Cardiac fibroblast (primary cell): ENCODE measurements at places on chromosomes 11 and 22.

DNA sequence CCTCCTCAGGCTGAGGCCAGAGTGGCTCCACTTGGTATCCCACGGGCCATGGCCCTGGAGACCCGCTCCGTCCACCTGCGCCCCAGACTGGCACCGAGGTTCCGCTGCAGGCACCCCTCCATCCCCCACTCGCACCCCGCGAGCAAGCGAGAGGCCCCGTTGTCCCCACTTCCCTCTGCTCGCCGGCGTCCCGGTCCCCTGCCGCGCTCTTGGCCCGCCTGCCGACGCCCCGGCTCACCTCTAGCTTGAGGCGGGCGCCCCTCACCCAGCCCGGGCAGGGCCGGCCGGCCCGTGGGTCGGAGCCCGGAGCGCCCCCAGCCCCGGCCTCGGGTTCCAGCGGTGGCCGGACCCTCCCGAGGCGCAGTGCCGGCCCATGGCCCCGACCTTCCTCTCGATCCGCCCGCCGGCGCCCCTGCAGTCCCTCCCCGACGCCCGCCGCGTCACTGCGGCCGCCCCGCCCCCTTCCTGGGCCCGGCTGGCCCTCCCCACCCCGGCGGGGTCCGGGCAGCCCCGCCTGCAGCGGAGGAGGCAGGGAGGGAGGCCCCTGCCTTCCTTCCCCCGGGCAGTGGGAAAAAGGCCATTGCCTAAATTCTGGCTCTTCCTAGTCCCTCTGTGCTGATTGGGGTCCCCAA lies at the start of gene PITPNM1:
PITPNM1 (minus strand) TSS at position 414 of the 632 bp plus-strand sequence. CDS start 1,183 bp downstream, outside the sequence.
- DNase-seq, result peak; percentile 70

- DNase-seq, result peak; percentile 66
These were observed at the start of gene CD151 for GRCh38 chr11:832529-833113. Gene CD151, plus strand, starts transcription at chr11:832952. Its CDS starts 3,118 bp downstream, at chr11:836070.

- no peak for DNase-seq
These were observed 131.4 kb upstream of the C11orf58 start for GRCh38 chr11:16606784-16607674.

DNA sequence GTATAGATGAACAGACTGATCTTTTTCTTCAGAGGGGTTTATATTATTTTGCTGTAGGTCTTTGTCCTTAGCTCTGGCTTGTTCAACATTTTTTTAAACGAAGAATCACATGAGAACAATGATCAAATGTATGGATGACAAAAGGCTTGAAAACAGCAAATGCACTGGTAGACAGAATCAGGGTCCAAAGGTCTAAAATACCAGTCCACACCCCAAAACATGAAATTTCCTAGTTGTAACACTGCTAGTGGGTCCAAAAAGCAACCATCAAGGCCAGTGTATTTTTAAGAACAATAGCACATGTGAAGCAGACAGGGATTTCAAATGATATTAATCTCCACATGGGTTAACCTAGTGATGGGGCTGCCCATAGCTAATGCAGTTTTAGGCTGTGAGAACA lies 162.0 kb downstream of the SWAP70 start:
- no peak for DNase-seq

DNA sequence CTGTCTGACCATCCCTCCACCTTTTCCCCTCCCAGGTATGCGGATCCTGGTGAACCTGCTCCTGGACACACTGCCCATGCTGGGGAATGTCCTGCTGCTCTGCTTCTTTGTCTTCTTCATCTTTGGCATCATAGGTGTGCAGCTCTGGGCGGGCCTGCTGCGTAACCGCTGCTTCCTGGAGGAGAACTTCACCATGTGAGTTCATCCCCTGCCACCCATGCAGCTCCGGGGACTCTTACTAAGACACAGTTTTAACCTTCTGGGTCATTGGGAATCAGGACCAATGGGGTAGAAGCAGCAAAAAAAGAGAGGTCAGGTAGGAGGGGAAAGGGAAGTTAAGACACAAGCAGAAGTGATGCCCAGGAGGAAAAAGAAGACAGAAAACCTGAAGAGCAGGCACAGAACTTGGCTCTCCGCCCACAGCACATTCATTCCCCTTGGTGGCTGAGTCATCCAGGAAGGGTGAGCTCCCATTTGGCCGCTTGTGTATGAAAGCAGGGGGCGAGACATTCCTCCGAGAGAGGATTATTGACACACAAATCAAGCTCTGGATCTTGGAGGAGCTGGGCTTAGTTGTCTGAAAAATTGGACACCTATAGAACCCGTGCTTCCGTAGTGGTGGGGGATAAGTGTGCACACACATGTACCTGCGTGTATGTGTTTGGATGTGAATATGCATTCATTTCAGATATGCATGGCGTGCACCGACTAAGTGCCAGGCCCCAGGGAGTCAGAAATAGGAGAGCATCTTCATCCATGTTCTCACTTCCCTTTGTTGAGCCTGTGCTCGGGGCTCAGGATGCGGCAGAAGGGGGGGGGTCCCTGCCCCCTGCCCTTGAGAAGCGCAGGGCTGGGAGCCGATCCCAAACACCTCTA lies 64.2 kb downstream of the CACNA1I start:
- peak; percentile 90 for DNase-seq

DNA sequence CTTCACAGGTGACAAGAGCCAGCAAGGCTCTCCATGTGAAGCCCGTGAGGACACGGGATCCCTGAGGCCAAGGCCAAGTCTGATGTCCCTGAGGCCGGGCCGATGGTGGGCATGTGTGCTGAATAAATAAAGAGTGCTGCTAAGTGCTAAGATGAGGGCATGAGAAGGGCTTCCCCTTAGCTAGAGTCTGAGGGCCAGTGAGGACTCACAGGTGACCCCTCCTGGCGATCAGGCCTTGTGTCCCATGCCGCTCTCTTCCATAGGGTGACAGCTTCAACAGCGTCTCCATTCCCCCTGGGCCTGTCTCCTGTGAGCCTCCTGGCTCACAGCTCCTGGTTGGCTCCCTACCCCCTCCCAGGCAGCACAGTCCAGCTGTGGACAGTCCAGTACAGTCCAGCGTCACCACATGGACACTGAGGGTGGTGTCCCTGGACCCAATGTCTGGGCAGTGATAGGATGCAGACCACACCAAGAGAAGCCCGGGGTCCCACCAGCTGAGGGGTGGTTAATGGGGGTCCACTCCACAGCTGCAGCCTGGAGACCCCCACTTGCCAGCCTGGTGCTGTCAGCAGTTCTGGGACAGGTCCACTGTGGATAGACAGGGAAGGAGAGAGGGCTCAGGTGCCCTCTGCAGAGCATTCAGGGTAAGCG lies 1033.2 kb downstream of the TBC1D22A start:
- no peak for DNase-seq

GRCh38 chr22:50577987-50578775 lies at the start of gene CPT1B:
Gene CPT1B, minus strand, starts transcription at chr22:50578427. Its CDS starts 512 bp downstream, at chr22:50577915.
- DNase-seq, result peak; percentile 35
